ENCODE measurements at places on chromosomes 4 and X.
A peak's percentile ranks its signal among the peaks of the same experiment; 100 is the strongest.

DNA sequence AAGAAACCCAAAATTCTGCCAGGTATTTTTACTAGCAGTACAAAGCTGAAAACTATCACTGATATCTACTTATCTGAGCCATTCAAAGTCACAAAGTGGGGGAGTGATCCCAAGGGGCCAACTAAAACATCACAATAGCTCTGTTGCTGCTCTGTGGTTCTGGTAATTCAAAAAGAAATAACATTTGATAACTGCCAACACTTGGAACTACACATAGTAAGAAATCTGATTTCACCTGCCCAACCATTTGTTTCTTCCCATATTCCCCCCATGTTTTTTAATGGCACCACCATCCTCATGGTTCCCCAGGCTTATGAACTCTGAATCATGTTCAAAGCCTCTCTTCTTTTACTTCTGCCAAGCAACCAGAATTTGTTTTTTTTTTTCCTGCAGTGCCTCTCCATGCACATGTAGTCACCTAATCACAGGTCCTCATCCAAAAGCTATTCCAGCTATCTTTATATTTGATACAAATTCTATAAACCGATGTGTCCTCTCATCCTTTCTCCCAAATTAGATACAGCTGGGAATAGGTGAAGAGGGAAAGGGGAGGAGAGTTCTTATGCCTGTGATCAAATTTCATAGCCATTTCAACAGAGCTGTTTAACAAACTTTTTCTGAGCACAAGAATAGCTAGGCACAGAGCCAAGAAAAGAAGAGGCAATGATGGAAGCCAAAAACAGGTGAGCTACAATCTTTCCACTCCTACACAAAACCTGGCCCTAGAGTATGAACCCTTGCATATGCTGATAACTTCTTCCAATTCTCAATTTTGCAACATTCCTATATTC lies 7.7 kb downstream of the AMMECR1 start:
- no peak for DNase-seq

DNA sequence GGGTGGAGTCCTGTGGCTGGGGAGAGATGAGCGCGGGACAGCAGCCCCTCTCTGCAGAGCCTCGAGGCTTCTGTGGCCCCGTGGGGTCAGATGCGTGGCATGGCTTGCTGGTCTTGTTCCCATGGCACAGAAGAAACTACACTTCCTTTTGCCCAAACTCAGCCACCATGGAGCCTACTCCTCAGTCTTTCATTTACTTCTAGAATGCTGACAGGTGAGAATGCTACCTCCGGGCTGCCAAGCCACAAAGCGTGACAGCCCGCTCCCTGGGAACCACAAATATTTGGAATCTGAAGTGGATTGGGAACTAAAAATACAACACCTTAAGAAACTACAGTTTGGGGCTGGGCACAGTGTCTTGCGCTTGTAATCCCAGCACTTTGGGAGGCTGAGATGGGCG lies 98.0 kb downstream of the TRAPPC11 start:
- no peak for DNase-seq

- no peak for DNase-seq
These were observed 42.8 kb downstream of the PDE5A start for GRCh38 chr4:119585771-119586170.

DNA sequence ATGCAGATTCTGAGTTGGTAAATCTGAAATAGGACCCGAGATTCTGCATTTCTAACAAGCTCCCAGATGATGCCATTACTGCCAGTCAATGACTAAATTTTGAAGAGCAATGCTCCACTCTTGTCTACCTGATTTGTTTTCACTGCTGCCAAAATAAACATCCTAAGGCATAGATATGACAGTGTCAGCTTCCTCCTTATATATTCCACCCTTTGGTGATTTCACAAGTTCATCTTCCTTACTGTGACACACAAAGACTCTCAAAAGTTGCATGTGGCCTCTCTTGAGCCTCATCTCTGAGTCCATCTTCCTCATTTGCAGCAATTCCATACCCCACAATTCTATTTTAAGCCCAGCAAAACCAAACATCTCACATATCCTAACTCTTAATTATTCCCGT lies 110.9 kb downstream of the FBXW7 start:
- no peak for DNase-seq

GRCh38 chr4:2745981-2746806 lies 9.9 kb downstream of the TNIP2 start:
- DNase-seq = peak; percentile 85

GRCh38 chr4:174358829-174359228 lies 75.1 kb downstream of the CEP44 start:
- DNase-seq = no peak

DNA sequence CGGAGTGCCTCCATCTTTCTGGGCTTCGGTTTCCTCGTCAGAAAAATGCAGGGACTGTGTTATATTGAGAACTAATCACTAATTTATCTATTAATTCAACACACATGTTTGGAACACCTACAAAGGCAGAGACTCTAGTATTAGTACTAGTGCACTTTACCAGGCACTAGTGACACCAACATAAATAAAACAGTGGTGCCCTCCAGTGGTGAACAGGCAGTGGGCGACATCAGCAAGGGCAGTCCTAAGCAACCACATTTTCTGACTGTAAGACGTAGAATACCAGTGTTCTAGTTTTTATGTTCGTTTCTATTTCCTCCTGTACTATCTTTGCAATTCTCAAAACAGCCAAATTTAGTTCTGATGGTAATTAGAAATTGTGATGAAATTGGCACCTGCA lies 69.1 kb upstream of the UCP1 start:
- DNase-seq = peak; percentile 57

DNA sequence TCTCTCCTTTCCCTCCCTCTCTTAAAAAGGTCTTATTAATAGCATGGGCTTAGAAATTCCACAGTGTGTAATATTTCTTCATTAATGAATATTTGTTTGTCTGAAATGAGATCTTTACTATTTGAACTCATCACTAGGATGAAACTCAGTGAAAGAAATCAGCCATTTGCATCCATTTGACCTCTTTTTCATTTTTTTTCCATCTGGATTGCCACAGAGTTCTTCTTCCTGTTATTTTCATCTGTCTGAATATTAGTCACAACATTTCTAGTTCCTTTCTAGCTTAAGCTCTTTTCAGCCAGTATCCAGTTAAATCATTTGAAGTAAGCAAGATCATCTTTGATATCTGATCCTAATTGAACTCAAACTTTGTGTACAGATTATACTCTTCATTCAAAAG lies 69.2 kb upstream of the PLS3 start:
- DNase-seq = no peak

- no peak for DNase-seq
These were observed 217.4 kb upstream of the PITX2 start for GRCh38 chr4:110840221-110840654.

DNA sequence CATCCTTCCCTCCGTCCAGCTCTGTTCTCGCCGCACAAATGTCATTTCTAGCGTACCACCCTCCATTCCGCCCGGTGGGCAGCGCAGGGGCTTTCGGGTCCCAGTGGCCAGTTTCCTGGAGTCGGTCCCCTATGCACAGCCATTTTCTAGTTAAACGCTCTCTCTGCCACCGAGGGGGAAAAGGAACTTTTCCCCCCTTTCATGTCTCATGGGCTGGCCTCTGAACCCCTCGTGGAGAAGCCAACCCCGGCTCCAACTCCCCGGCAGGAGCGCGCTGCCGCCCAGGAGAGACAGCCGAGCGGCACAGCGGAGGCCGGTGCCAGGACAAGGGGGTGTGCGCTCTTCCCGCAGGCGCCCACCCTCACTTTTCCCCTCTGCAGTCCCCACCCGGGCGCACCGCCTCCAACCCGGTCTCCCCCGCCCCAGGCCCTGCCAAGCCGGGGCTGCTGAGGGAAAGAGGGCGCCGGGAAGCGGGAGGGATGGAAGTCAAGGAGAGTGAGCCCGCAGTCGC lies 662 bp downstream of the APBB2 start:
- DNase-seq = peak; percentile 32

- no peak for DNase-seq
These were observed 1072.8 kb downstream of the PDHA2 start for GRCh38 chr4:96912716-96913115.

DNA sequence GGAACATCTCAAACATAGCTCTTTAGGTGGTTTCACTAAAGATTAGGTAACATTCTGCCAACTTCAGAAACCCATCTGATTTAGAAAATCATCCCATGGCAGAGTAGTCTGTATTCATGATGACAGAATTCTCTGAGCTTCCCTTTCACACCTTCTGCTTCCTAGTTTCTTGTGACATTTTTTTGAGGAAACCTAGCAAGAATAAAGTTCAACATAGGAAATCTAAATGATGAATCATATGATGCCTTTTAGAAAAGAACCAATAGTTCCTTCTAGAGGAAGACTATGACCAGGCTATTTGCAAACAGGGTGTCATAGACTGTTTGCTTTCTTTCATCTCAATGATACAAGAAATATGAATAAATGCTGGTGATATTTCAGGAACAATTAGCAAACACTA lies 49.8 kb upstream of the CAMK2D start:
- no peak for DNase-seq

GRCh38 chrX:136200466-136200865 lies 50.7 kb downstream of the MAP7D3 start:
- DNase-seq = peak; percentile 3

DNA sequence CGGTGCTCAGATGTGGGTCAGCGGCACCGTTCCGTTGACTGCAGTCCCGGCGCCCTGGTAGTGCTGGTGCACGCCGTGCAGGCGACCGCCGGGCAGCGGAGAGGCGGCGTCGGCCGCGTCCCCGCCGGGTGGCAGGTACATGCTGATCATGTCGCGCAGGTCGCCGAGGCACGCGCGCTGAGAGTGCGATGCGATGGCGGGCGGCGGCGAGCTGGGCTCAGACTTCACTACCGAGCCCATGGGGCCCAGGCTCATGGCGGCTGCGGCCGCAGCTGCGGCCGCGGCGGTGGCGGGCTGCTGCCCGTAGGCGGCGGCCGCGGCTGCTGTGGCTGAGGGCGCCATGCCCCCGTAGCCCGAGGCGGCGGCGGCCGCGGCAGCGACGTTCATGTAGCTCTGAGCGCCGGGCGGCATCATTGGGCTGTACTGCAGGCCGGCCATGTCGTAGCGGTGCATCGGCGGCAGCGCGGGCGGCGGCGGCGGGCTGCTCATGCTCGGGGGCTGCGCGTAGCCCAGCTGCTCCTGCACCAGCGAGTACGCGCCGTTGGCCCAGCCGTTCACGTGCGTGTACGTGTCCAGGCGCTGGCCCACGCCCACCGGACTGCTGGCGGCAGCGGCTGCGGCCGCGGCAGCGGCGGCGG lies 1.0 kb downstream of the SOX3 start:
- no peak for DNase-seq

DNA sequence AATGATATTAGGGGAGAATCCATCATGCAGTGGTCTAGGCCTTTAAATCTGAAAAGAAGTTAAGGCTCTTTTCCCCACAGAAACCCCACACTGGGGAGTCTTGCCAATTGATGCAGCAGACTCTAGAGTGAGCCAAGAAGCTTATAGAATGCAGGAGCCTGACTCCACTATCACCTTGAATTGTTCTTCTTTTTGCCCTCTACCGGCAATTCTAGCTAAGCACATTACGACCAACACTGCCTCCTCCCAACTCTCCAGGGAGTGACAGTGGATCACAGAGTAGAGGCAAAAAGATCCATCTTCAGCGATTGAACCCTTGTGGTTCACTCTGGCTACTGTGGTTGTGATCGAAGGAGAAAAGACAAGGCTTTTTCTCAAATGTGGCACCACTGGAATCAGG lies 331.5 kb downstream of the NKX6-1 start:
- DNase-seq = no peak

GRCh38 chr4:7770224-7771050 lies 169.2 kb downstream of the AFAP1 start:
- DNase-seq = no peak

DNA sequence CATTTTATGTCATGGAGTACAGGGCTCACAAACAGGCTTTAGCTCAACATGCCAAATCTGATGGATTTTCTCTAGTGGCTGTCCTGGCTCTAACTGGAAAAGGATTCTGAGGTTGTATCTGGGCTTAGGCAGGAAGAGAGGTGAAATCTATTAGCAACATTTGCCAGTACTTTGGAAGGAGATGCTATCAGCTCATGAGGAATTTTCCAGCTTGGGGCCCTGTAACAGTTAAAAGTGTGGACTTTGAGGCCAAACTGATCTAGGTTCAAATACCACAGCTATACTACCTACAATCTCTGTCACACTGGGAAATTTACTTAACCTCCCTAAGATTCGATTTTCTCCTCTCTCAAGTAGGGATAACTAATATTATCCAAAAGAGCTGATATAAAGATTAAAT lies 119.0 kb upstream of the HCCS start:
- no peak for DNase-seq

DNA sequence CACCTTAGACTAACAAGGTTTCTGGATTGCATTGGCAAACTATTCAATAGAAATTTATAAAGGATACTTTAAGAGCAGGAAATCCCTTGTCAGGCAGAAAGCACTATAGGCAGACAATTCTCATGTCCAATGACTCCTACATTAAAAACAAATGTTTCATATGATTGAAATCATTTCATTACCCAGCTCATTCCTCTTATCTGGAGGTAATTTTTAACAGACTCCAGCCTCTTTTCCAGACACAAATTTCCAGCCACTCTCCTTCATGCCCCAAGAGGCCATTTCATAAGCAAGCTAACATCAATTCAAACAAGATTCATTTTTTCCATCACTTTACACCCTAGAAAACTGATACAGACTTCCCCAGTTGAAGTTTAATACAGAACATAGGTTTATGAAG lies 495.1 kb upstream of the FRG1 start:
- DNase-seq = no peak

GRCh38 chrX:103793545-103793940 lies 16.9 kb downstream of the PLP1 start:
- no peak for DNase-seq

- DNase-seq = peak; percentile 32
These were observed 1.6 kb upstream of the LIN54 start for GRCh38 chr4:83012200-83012686.

GRCh38 chr4:44415251-44415650 lies 33.4 kb downstream of the KCTD8 start:
- DNase-seq = no peak

DNA sequence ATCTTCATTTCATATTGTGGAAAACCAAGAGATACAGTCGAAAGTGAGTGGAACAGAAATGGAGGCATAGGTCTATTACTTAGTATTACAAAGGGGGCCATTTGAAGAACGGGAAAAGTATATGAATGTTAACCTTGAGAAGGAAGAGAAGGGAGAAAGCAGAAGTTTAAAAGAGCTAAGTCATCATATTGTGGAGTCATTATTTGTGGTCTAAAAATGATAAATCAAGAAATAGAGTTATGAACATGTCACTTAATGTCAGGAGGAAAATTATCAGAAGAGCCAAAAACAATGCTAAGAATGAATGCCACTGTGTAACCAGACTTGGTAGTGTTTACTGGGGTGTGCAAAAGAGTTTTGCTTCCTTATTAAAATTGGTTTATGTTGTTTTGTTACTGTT lies 589.5 kb upstream of the LCORL start:
- no peak for DNase-seq

DNA sequence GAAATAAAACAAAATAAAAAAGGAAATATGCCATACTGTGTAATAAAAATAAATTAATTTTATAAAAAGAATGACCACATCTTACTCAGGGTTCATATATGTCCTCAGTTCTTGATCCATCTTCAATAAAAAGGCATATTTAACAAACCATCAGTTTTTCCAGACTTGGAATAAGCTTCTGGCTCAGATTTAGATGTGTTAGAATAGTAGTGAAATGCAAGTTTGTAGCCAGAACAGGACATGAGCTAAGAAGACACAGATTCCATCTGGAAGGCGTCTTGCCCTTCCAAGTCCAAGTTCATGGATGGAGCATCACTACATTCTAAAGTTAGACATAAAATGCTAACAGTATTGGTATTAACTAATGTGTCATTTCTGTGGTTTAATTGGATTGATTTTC lies 10.3 kb upstream of the LSM6 start:
- no peak for DNase-seq

All from germinal center (tissue), 1 donor.